GM13976 (cell line): ENCODE measurements at places on chromosomes 2 and 18.

DNA sequence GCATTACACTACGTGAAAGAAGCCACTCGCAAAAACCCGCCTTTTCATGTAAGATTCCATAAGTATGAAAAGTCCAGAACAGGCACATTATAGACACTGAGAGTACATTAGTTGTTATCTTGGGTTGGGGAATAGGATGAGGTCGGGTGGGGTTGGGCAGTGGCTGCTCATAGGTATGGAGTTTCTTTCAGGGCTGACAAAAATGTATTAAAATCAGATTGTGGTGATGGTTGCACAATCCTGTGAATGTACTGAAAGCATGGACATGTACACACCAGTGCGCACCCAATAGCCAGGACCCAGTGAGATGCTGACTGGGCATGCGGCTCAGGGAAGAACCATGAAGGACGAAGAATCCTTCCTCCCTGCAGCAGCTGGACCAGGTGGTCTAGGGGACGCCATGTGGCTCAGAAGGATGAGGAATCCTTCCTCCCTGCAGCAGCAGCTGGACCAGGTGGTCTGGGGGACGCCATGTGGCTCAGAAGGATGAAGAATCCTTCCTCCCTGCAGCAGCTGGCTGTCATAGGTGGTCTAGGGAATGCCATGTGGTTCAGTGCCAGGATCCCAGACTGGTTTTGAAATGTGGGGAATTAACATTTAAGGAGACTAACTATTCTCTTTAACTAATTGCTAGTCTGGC, 50.1 kb downstream of the MBP start:
- no peak for DNase-seq

GRCh38 chr2:220510668-220511067, 883.2 kb downstream of the SLC4A3 start:
- DNase-seq, result no peak

- DNase-seq, result no peak
Observed at GRCh38 chr18:55283309-55283708, 304.7 kb downstream of the TCF4 start.

DNA sequence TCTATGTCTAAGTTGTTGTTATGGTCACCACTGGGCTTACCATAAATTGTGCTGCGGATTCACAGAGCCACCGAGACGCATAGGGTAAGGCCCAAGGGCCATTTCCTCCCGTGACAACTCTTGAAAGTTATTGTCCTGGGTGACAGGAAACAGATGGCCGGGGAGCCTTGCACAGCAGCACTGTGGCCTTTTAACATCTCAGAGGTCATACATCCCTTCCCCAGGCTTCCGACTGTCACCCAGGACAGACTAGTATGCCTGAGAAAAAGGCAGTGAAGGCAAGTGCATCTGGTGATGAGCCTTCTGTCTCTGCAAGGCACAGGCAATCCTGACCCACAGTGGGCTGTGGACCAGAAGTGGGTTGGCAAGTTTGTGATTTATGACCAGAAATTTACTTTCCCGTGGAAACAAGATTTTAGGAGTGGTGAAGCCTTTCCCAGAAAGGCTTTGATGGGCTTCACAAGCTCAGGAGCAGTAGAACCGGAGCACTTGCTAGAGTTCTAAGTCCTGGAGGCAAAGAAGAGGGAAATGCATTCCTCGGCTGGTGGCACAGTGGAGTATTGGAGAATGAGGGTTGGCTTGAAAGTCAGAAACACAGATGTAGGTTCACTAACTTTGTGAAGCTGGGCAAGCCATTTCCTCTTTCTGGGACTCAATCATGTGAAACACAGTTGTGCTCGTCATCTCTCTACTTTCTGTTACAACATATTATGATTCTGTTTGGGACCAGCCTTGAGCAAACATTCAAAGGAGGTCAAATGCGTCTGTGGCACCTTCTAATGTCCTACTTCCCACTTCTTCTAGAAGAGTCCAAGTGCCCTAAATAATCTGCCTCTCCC, 2.0 kb upstream of the CAPN14 start:
- DNase-seq, result peak; percentile 58

DNA sequence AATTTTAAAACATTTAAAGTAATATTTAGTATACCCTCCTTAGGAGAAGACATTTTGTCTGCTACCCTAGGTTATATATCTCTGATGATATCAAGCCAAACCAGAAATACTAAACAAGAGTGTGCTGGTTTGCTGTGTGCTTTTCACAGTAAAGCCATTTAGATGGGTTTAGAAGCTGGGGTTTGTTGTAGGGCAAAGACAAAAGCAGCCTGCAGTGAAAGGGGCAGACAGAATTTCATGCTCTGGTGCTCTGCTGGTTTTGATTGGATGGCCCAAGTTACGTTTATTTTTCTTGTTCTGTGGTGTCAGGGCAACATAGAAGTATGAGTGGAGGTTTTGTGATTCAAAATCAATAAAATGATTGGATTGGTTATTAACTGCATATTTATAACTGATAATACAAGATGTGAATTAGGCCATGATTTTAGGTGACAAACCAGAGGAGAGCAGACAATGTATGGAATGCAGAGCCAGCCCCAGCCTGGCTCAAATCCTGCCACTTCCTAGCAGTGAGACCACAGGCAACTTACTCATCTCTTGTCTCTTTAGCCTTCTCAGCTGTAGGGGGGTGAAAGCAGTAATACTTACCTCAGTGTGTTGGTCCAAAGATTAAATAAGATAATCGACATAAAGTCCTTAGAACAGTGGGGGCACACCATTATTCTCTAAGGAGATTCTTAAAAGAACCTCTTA, 30.9 kb upstream of the IER3IP1 start:
- no peak for DNase-seq

- no peak for DNase-seq
Observed at GRCh38 chr2:30457296-30457695, 10.2 kb downstream of the LCLAT1 start.

DNA sequence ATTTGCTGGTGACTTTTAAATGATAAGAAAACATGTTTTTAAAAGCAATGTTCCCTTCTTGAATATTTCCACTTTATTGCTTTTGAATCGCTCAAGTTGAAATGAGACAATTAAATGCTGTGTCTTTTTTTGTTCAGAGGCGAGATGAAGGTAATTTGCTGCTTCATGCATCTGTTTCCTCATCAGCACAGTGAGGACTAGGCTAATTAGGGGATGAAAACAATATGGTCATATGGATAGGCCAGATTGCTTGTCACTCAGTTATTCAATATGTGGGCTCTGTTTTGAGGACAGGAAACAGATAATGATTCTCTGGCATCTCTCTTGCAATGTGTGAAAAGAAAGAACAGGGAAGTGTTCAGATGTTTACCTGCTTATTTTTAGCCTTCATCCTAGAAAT, 61.0 kb downstream of the ERBB4 start:
- no peak for DNase-seq

DNA sequence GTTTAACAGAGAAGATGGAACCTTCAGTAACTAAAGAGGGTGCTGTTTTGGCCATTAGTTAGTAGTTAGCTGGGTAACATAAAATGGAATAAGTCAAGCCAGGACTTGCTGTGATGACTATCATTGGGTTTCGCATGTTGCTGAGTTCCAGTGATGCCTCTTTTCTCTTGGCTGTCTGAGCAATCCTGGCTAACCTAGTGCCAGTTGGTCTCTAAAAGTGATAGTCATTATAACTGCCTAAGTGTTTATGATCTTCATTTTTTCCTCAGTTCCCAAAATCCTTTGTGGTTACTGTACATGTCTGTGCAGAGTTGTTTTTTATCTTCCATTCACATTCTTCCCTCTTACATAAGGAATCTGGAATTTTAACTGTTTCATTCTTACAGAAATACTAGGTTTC, 33.4 kb downstream of the WDR43 start:
- DNase-seq, result no peak

DNA sequence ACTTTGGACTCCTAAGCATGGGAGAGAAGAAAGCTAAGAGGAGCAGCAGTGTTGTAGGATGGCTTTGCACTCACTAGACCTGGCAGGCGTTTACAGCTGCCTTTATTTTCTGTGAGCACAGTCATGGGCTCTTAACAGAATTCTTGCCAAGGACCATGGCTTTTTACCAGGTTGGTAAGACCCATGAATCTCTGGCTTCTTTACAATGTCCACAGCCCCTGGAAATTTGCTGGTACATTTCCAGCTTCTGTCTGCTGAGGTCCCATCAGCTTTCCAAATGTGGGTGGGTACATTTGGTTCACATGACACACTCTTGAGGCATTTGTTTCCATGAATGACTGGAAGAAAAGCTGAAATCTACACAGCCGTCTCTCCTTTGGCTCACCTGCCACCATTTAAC, 162.7 kb downstream of the PPP1R1C start:
- DNase-seq, result no peak

GRCh38 chr2:62727876-62728566, 22.5 kb downstream of the EHBP1 start:
- no peak for DNase-seq

DNA sequence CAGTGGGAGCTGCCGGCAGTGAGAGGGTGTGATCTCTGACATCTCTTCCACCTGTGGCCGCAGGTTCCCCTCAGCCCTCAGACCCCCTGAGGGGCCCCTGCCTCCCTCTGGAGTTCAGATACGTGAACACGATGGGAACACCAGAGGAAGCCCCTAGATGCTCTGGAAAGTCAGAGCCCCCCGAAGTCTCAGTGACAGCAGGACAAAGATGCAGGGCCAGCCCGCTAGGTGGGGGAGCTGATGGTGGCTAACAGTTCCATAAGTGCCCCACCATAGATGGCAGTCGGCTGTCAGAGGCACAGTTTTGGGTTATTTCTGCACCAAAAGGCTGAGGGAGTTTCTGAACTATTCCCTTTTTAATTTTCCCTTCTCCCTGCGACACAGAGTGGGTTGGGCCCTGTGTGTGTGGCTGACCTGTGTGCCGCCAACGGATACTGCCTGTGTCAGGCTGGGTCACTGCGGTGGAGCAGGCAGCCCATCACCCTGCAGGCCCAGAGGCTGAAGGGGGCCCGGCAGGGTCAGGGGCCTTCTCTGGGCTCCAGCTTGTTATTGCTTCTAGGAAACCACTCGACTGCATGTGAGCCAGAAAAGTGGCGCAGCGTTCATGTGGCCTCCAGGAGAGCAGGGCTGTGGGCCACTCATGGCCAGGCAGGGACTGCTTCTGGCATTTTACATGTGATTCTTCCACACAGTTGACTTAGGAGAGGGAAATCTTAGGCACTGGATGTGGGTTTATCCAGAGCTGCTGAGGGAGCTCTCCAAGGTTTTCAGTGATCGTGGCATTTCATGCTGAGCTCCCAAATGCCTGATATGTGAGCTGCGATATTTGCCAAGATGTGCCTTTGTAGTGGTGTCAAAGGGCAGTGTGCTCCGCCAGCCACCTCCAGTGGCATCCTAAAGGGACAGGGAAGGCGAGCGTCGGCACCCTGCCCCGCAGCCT, 225.1 kb downstream of the SH3RF3 start:
- no peak for DNase-seq

DNA sequence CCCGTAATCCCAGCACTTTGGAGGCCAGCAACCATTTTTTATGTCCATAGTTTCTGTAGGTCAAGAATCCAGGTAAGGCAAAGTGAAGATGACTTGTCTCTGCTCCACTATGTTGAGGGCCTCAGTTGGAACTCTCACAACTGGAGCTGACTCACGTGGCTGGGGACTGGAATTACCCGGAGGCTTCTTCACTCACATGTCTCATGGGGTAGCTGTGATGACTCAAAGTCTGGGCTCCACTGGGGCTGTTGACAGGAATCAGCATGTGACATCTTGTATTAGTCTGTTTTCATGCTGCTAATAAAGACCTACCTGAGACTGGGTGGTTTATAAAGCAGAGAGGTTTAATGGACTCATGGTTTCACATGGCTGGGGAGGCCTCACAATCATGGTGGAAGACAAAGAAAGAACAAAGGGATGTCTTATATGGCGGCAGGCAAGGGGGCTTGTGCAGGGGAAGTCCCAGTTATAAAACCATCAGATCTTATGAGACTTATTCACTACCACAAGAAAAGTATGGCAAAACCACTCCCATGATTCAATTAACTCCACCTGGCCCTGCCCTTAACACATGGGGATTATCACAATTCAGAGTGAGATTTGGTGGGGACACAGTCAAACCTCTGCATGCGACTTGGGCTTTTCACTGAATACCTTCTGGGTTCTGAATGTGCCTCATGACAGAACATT, 7.8 kb upstream of the PPP1R1C start:
- no peak for DNase-seq

- no peak for DNase-seq
Observed at GRCh38 chr18:55988537-55988936, 400.5 kb upstream of the TCF4 start.

DNA sequence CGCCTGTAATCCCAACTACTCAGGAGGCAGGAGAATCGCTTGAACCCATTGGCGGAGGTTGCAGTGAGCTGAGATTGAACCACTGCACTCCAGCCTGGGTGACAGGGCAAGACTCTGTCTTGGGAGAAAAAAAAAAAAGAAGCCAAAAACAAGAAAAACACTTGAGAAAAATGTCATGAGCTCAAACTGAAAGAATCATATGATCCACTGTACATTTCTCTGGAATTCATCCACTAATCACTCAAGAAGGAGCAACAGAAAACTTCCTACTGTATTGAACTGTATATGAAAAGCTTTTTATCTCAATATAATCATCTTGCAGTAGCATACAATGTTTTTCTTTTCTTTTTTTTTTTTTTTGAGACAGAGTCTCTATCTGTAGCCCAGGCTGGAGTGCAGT, 40.4 kb downstream of the EPG5 start:
- DNase-seq, result no peak

GRCh38 chr2:47737191-47737975, 45.6 kb upstream of the MSH6 start:
- no peak for DNase-seq

- DNase-seq, result no peak
Observed at GRCh38 chr2:59779571-59779970, 773.9 kb downstream of the BCL11A start.

GRCh38 chr18:58069721-58070292, 25.8 kb downstream of the NEDD4L start:
- no peak for DNase-seq

- DNase-seq, result no peak
Observed at GRCh38 chr18:9292047-9292446, 42.5 kb upstream of the TWSG1 start.

DNA sequence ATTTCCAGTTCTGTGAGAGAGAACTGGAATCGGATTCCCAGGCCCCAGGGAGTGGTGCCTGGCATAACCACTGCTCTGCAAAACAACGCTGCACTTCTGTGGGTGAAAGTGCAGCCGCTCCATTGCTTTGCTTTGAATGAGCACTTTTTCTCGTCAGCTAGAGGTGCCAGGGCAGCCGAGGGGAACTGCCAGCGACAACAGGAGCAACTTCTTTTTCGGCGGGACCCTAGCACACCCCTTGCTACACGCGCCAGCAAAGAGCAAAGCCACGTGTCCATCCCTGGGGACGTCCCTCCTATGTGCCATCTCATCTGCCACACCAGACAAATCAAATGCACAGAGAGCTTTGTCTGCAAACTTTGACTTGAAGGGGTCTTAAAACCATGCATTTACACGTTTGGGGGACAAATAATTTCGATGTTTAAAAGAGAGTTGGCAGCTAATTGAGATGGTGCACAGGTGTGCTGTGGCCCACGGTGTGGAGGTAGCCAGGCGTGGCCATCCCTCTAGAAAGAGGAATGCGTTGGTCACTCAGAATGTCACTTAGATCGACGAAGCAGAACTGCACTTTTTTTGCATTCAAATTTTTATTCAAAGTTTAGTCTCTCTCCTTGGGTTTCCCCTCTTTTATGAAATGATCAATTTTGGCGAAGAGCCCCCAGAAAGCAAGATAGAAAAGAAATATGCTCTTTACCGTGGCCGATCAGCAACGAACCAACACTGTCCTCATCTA, 151.8 kb downstream of the MBP start:
- no peak for DNase-seq

- DNase-seq, result no peak
Observed at GRCh38 chr2:64104933-64105332, 39.3 kb downstream of the PELI1 start.

GRCh38 chr2:225735844-225736243, 336.3 kb downstream of the NYAP2 start:
- no peak for DNase-seq

- no peak for DNase-seq
Observed at GRCh38 chr18:68676913-68677312, 38.0 kb downstream of the TMX3 start.
